LoVo (cell line): ENCODE measurements at places on chromosomes 4 and X.

GRCh38 chr4:86939729-86940575 is 5.1 kb downstream of the AFF1 start:
- no peak for DNase-seq

- peak; percentile 48 for DNase-seq
These were observed 434.6 kb downstream of the PCDH11X start for GRCh38 chrX:92213786-92214185.

DNA sequence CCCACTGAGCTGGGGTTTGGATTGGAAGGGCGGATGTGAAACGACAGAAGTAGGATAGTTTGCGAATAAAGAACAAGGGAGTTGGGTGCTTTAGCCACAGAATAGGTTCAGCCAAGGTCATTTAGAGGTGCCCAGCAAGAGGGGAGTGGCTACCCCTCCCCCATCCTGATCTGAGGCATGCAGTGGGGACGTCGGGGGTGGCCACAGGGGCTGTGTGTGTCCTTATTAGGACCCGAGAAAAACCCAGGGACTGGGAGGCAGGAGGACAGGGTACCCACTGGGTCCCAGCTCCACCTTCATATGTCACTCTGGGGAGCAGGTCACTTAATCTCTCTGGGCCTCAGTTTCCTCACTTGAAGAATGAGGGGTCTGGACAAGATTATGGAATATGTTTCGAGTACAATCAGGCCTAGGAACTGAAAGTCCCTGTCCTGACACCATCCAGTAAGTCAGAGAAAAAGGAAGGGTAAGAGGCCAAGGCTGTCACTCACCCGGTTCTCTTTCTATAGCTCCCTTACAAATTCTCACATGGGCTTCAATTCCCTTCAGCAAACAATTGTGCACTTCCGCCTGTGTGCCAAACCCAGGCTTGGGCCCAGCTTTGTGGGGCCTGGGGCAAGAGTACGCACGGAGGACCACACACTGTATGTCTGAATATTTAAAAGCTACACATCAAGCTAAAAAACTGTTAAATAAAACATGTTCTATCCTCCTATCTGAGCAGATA is 4.2 kb upstream of the NYX start:
- DNase-seq, result no peak

DNA sequence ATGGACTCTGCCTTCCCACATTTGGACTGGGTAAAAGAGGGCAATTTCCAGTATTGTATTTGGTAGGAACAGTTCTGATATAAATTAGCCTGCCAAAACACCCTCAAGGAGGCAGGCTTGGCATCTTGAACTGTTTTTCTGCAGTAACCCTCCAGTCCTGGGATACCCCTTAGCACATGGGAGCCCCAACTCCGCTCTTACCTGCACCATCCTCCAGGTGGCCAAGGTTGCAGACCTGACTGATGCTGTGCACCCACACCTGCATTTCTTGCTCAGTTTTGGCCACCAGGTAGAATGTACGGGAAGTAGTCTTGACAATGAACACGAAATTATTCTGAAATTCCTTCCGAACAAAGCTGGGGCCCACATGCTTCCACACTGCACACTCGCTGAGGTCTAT is 35.1 kb downstream of the GAB3 start:
- no peak for DNase-seq

- no peak for DNase-seq
These were observed 9.9 kb upstream of the GASK1B start for GRCh38 chr4:158182736-158183135.

GRCh38 chr4:15427161-15427560 is 672 bp upstream of the C1QTNF7 start:
- no peak for DNase-seq
